ENCODE measurements at places on chromosomes 12 and 14.
A peak's percentile ranks its signal among the peaks of the same experiment; 100 is the strongest.

DNA sequence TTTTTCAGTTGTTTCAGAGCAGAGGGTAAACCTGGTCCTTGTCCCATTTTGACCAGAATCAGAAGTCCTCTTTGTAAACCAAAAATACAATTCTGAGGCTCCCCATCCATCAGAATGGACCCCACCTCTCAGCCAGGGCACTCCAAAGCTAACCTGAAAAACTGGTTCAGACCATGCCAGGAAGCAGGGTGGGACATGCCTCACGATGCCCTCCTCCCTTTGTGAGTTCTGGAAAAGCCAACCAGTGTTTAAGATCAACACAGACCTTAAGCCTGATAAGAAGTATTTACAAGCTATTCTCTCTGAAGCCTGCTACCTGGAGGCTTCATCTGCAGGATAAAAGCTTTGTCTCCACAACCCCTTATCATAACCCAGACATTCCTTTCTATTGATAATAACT, 35.4 kb downstream of the TNFAIP2 start:
- DNase-seq, result no peak

DNA sequence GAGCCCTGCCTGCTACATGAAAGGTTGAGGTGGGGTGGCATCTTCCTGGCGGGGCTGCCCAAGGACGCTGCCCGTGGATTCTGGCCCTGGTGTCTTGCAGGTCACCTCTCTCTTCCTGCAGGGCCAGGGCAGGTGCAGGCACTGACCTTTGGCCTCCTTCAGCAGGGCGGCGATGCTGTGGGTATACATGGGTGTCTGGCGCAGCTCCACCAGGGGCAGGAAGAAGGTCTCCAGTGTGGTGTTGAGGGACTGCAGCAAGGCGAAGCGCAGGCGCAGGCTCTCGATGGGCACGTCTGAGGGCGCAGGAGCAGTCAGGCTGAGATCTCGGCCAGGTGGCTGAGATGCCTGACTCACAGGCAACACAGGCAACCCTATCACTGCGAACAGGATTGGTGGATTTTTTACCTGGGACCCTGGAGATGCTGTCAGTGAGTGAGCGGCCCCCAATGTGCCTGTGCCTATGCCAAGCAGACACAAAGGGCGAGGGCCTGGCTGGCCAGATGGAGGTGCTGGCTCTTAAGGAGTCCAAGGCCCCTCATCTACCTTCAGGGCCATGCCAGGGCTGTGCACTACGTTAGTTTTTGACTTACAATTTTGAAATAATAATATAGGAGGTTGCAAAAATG, 45.7 kb downstream of the TRAFD1 start:
- DNase-seq, result no peak

DNA sequence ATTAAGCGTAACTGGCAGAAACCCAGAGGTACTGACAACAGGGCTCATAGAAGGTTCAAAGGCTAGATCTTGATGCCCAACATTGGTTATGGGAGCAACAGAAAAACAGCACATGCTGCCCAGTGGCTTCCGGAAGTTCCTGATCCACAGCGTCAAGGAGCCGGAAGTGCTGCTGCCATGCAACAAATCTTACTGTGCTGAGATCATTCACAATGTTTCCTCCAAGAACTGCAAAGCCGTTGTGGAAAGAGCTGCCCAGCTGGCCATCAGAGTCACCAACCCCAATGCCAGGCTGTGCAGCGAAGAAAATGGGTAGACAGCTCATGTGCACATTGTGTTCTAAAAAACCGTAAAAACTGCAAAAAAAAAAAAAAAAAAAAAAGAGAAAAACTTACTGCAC, 192.3 kb downstream of the MON2 start:
- DNase-seq, result no peak

GRCh38 chr12:9364224-9365176, 156.3 kb upstream of the PZP start:
- no peak for DNase-seq

GRCh38 chr12:7303230-7303629, 642 bp upstream of the ACSM4 start:
- no peak for DNase-seq

DNA sequence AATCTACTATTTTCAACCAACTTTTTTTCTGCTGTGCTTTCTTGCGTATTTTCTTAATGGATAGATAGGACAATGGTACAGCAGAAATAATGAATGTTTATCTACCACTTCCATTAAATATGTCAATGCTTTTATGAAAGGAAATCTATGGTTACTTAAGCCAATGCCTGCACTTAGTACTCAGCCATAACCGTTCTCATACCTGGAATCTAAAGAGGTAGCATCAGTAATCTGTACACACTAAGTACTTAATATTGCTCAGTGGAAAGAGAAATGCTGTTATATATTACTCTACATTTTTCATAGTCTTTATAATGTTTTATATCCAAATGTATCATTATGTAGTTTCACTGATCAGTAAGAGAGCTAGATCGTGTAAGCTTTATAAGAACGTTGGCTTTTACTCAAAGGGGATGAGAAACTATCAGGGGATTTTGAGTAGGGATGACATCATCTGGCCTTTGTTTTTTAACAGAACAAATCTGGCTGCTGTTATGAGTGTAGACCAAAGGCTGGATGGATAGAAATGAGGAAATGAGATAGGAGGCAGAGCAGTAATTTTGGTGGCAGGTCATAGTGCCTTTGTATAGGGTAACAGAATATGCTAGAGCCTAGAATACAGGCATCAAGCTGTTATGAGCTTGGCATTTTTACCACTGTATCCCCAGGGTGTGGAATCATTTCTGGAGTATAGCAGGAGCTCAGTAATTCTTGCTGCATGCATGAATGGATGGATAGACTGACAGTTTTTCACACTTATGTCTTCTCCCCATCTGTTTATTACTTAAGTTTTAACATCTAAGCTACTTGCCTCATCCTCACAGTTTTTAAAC, 34.0 kb downstream of the ALG10B start:
- no peak for DNase-seq

- no peak for DNase-seq
Observed at GRCh38 chr14:52363041-52363704, 49.1 kb downstream of the PTGER2 start.

DNA sequence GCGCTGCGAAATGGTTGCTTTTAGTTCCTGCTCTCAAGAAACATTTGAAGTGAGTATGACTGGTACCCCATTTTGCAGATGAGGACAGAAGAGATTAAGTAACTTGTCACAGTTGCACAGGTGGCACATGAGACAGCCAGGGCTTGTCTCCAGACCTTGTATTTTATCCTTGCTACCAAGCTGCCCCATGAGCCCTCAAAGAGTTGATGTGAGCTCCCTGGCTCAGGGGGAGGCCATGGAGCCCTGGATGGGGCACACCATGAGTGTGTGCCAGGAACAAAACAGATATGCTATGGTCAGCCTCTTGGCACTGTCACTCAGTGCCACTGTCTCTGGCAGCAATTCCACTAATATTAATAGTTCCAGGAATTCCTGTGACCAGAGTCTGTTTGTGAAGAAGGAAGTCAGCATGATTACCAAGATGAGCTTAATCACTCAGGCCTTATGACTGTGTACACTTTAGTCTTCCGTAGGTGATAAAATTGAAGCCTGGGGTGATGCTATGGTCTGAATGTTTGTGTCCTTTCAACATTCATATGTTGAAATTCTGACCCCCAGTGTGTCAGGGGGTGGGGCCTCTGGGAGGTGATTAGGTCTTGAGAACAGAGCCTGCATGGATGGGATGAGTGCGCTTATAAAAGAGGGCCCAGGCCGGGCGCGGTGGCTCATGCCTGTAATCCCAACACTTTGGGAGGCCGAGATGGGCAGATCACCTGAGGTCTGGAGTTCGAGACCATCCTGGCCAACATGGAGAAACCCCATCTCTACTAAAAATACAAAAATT, 806.8 kb downstream of the AACS start:
- no peak for DNase-seq

DNA sequence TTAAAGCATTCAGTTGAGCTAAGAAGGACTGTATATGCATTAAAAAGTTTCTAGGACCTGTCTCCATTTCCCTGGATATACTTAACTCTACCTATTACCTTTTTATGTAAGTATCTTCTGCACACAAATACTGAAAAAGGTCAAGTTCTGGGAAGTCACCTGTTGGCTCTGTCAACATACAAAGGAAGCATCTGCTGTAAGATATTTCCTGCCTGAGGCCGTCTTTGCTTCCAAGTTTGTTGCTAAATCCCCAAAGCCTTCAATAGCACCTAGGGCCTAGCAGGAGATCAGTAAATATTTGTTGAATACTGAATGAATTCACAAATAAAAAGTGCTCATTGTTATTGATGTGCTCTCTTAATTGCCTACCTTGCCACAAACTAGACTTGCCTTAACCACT, 188.4 kb downstream of the DUSP6 start:
- no peak for DNase-seq

GRCh38 chr12:65764325-65764724, 60.0 kb upstream of the HMGA2 start:
- DNase-seq, result no peak

GRCh38 chr12:118319627-118320026, 53.1 kb downstream of the TAOK3 start:
- DNase-seq, result no peak

DNA sequence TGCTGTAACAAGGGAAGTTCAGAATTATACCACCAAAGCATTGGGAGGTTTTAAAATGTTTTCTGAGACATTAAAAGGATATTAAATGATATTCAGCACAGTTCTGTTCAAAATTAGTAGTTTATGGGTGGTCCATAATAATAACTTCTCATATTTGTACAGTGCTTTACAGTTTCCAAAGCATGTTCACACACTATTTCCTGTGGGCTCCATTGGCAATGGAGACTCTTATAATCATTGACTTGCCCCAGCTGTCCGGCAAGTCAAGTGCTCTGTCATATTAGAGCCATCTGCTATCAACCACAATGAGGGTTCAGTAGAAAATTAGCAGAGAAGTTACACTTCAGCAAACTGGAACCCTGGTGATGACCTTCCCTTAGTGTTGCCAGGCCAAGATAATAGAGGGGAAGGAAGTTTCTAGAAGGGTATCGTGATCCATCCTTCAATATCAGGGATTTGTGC, 526.6 kb upstream of the CCDC196 start:
- DNase-seq, result no peak

DNA sequence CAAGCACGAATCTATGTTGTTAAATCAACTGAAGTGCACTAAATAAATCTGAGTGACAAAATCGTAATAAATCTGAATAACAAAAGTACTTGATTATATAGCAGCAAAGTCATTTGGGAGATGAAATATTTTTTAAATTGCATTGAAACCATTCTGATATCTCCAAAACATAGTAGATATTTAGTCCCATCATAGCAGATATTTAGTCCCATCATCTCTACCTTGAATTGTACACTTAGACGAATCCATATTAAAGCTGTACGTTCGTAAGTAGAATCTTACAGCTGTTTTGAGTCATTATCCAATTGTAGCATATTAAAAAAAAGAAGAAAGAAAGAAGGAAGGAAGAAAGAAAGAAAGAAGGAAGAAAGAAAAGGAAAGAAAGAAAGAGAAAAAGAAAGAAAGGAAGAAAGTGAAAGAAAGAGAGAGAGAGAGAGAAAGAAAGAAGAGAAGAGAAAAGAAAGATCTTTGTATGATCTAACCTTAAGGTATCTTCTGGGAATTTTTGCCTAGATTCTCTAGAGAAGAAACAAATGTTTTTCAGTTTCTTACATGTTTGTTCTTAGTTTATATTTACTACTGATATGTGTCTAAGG, 2.6 kb downstream of the DCN start:
- no peak for DNase-seq

DNA sequence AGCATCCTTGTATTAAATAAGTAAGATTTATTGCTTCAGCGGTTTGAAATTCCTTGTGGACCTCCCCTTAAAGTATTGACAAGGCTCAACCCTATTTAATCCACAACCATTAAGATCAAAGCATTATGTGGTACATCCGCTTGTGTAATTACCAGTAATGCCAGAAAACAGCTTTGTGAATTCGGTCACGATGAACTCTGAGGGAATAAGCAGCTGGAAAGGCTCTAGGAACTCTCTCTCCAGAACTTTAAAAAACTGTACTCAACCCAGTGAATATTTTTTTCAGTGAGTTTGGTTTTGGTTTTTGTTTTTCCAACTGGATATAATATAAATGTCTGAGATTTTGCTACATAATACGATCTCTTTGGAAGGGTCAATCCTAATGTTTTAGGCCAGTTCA, 49.3 kb upstream of the DIO2 start:
- no peak for DNase-seq

- no peak for DNase-seq
Observed at GRCh38 chr12:68280240-68280639, 26.8 kb upstream of the IL22 start.

- DNase-seq, result no peak
Observed at GRCh38 chr12:131759176-131759575, 48.3 kb downstream of the SFSWAP start.

DNA sequence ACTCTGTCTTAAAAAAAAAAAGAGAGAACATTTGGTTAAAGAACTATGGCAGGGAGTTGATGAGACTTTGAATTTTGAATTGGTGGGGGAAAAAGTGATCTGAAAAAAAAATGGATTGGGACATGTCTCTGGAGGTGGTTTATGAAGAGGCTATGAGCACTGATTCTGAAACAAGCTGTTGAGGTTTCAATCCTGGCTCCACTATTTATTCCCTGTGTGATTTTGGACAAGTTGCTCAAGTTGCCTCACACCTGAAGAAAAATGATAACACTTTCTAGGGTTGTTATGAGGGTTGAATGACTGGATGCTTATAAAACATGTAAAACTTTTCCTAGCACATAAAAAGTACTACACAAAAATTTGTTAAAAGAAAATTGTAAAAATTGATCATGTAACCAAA, 1.8 kb upstream of the ANO6 start:
- no peak for DNase-seq

DNA sequence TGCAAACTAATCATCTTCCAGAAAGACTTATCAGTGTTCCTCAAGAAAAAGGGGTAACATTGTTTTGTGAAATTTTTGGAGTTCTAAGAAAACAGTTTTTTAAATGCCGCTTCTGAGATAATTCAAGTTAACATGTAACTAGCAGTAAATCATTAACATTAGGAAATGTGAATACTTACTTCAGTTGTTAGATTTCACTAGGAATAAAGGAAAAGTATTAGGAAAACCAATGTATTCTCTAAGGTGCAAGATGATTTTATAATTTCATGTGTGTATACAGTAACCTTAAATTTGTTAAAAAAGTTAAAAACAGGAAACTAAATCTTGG, 36.8 kb downstream of the PAPOLA start:
- DNase-seq, result no peak

DNA sequence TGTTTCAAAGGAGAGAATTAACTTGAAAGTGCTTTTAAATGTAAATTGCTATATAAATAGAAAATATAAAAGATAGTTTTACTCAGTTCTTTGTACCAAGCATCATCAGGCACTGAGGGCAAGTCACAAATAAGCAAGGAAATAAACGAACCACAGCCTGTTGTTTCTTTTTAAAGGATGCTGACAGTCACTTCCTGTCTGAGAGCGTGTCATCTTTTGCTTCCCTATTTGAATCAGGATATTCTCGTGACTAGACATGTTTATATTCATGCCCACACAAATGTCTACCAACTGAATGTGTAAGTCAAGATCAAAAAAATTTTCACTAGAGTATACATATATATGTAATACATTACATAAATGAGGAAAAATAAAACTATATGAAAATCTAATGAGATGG, 31.4 kb upstream of the SLC2A13 start:
- no peak for DNase-seq

GRCh38 chr12:401235-402028, at the start of gene CCDC77:
Gene CCDC77, plus strand, starts transcription at chr12:401644. Its CDS starts 7,740 bp downstream, at chr12:409384.
- DNase-seq, result peak; percentile 96

Measured in cerebellar cortex (tissue), 1 donor.